ENCODE measurements at places on chromosomes 12 and 14.

DNA sequence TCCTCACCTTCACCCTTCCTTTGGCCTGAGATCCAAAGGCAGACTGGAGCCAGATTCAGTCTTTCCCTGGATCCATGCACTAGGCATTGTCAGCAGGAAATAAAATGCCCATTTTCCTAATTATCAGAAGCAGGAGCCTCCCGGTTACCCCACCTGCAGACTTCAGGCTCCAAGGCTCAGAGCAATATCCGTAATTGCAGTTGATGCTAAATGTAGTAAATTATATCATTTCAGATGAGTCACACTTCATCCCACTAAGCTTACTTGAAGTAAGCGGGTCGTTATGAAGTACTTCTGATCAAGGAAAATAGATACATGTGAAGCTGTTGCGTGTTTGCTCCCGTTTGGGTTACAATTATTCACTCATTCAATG, 110.7 kb upstream of the SFSWAP start:
- no peak for DNase-seq

DNA sequence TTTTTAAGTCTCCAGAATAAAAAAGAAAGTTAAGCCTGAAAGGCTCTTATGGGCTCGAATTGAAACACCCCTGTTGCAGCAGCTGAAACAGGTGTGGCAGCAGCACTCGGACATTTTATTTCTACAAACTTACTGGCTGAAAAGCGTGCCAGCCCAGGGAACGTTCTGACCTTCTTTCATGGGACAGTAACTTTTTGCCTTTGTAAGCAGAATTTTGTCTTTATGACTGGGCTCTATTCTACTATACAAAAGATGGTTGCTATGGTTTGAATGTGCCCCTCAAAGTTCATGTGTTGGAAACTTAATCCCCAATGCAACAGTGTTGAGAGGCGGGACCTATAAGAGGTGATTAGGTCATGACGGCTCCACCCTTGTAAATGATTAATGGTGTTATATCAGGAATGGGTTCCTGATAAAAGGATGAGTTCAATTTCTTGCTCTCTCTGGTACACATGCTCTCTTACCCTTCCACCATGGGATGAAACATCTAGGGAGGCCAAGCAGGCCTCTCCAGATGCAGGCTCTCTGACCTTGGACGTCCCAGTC, 52.7 kb downstream of the PELI2 start:
- no peak for DNase-seq

- DNase-seq: no peak
These were observed 22.1 kb downstream of the MTHFD1 start for GRCh38 chr14:64410084-64410774.

DNA sequence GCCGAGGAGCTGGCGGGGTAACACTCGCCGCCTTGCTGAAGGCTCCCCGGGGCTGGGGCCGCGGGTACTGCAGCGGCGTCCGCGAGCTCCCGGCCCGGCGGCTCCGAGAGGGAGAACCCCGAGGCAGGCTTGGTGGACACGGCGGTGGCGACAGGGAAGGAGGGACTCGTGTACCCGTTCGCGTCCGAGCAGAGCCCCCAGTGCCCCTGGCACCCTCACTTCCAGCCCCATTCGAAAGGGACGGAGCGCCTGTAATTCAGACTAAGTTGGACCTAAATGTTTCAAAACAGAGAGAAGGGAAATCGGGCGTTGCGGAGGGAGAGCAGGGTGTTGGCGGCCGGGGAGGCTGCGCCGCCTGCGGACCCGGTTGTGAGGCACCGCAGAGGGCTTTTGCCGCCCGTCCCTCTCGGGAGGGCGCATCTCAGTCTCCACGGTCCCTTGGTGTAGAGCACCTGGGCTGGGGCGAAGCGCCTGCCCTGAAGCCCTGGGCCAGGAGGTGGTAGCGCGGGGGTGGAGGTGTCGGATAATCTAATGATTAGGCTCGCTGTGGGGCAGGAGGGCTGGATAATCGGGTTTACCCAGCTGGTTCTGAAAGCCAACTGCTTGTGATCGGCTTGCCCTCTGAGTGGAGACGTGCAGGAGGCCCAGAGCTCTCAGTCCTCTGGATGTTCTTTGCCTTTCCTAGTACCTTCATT, 771 bp downstream of the DAAM1 start:
- no peak for DNase-seq

GRCh38 chr12:94987076-94987669, 16.3 kb downstream of the NDUFA12 start:
- DNase-seq: no peak

- no peak for DNase-seq
These were observed 185.7 kb upstream of the GRIN2B start for GRCh38 chr12:14167005-14167628.

- DNase-seq: no peak
These were observed 127.9 kb downstream of the CACNA1C start for GRCh38 chr12:2180737-2181082.

- DNase-seq: no peak
These were observed 8.2 kb downstream of the ARHGAP5 start for GRCh38 chr14:32085182-32085844.

DNA sequence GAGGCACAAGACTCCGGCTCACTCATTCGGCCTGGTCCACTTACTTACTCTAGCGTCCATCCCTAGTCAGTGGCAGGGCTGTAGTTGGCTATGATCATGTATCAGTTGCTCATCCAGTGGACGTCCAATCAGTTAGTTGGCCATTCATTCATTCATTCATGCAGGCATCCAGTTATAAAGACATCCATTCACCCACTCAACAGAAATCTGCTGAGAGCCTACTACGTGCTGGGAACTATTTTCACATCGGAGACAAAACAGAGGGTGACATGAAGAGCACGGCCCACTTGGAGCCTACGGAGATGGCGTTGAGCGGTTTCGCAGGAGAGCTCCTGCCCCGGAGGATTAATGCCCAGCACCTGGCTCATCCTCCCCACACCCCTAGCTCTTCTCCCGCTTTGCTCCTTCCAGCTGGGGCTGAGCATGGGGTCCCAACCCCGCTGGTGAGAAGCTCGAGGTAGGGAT, 49.7 kb downstream of the SNAPC1 start:
- DNase-seq: no peak

GRCh38 chr12:2624543-2625288, 170.1 kb upstream of the FKBP4 start:
- no peak for DNase-seq
